Stimulated activated CD4-positive, alpha-beta T cell treated with anti-CD3 and anti-CD28 coated beads, Interleukin-4, amount 100 ng/mL, for 4 hours (primary cell): ENCODE measurements at places on chromosomes 2 and 18.

DNA sequence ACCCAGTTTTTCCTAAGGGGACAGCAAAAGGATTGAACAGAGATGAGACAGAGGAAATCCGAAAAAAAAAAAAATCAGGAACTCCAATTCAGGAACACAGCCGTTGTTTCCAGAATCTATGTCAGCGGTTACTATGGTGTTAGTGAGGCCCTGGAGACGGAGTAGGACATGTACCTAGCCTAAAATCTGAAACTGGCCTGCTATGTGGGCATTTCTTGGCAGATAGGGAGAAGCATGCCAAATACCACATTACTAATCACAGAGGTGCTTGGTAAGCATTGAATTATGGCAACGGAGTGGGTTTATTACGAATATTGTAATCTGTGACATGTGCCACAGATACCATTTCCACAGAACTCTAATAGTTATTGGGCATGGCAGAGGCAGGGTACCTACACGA, 530.6 kb downstream of the CCDC85A start:
- no peak for DNase-seq

DNA sequence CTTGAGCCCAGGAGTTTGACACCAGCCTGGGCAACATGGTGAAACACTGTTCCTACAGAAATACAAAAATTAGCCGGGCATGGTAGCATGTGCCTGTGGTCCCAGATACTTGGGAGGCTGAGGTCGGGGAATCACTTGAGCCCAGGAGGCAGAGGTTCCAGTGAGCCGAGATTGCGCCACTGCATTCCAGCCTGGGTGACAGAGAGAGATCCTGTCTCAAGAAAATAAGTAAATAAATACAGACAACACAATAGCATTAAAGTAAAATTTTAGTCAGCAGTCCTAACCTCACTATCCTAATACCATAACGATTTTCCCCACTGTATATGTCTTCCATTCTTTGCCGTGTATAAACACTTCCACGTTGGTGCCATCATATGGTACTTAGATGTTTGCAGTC, 83.0 kb upstream of the MBOAT2 start:
- DNase-seq: no peak

DNA sequence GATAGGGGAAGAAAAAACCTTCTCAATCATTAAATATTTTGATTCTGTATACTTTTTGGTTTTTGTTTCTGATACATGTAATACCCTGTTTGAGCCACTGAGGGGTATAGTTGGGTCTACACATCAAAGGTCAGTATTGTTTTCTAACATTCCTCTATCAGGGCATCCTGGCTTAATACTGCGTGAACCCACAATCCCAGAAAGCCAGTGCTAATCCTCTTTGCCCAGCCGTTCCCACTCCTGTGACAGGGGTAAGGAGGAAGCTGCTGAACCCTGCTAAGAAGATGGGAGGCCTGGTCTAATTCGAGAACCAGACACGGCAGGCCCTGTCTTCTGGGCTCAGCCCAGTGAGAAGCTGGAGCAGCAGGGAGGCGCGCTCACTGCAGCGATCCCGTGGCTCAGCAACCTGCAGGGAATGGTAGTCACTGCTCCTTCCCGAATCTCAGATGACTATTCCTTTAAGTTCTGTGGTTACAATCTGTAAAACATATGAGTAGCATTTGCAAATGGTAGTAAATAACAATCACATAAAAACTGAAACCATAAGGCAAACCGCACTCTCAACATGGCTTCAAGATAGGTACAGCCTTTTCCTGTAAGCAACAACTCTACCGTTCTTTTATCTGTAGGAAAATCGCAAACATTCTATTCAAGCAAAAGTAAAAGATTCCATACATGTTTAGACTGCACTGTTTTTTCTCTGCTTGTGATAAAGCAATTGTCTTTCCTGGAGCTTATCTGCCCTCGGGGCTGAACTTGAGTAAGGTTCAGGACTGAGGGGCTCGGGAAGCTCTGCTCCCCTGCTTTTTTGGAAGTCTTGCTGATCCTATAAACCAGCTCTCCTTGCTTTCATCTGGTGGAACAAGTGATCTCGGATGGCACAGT, 87.0 kb downstream of the EPB41L3 start:
- DNase-seq: no peak

- no peak for DNase-seq
Observed at GRCh38 chr18:39299152-39299551, 1733.6 kb upstream of the CELF4 start.

GRCh38 chr2:85723707-85724360, 29.7 kb downstream of the GNLY start:
- no peak for DNase-seq

GRCh38 chr2:205898744-205899143, 187.2 kb downstream of the INO80D start:
- DNase-seq: no peak

- DNase-seq: no peak
Observed at GRCh38 chr2:127047054-127047453, 59.9 kb downstream of the BIN1 start.

DNA sequence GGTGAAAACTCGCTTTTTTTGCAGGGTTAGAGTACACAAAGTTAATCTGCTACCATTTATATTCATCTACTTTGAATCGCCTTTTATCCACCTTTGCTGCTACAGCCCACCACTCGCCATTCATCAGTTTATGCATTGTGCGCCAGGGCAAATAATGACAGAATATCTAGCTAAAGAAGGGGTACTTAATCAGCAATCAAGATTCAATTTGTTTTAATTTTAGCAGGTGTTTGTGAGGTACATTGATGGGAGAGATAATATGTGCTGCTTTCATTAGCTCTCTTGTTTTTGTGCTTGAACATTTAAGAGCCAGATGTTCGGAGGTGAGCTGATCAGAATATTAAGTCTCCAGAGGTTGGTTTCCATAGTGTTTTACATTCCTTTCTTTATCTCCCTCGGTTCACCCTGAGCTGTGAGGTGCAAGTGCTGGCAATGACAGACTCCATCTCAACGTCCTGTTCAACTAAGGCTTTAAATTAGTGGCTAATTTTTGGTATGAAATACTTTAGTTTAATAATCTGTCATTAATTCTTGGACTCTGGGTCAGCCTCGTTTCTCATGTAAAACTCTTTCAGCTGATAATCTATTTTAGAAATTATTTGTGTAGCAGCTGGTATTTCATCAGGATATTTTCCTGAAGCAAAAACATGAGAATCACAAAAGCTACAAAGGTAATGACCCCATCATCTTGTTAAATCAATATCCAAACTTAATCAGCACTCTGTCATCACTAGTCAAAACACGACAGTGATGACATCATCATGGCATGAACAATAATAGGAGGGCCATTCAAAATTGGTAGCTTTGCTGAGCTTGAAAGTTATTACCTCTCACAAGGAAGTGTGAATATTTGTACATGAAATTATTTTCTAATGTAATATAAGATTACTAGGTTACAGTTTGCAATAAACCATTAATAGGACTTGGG, 479.9 kb upstream of the FANCL start:
- no peak for DNase-seq

GRCh38 chr18:58349650-58350049, 279.2 kb downstream of the ALPK2 start:
- no peak for DNase-seq

DNA sequence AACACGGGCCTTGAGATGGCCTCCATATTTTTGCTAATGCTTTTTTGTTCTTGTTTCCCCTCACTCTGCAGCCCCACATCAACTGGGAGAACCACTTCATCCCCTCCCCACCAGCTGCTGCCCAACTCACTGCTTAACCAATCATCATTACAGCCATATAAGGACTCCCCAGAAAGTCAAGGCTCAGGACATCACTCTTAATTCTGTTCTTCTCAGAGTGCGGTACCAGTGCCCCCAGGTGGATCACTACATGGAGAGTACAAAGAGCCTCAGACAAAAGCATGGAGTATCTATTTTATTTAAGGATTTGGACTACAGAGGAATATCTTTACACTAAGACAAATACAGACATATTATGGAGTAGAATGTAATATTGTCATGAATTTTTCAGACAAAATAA, 340.6 kb downstream of the PAX3 start:
- DNase-seq: no peak

GRCh38 chr2:107197594-107198294, 311.8 kb upstream of the ST6GAL2 start:
- no peak for DNase-seq

GRCh38 chr18:59986139-59986538, 86.3 kb downstream of the PMAIP1 start:
- DNase-seq: no peak

DNA sequence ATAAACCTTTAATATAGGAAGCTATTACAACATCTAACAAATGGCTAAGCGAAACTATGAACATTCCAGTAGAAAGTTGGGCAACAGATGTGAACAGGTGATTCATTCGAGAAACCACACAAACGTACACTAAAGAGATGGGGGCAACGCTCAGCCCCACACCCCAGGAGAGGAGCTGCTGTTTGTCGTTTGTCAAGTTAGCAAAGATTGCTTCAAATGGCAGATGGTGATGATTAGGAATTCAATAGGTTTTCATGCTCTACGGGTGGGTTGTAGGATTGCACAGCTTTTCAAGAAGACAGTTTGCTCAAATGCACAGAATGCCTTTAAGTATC, 154.7 kb upstream of the HDAC4 start:
- no peak for DNase-seq

DNA sequence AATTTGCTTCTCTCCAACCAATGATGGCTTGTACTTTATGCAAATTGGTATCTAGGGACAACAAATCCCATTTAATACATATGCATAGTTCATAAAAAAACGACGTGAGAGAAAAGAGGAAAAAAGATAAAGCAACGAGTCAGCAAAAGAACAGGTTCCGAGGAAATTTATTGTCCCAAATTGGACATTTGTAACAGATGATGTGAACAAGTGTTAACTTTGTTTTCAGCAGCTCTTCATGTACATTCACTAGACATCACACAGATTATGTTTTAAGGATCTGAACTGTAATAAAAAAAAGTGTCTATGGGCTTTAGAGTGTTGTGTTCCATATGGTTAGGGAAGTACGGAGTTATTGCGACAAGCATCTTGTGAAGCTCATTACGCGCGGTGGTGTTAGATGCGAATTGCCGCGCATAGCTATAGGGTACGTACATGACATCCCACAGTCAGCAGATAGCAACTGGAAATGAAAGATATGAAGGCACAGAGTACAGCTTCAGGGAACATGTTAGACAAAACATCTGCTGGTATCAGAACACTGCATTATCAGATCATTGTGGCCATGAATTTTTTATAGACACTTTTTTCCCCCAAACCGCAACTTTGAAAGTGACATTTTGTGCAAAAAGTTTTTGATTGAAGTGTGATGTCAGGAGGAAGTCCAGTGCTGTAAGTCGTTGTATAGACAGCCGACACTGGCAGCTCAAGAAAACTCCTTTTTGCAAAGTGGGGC, 1073.1 kb upstream of the FANCL start:
- no peak for DNase-seq

DNA sequence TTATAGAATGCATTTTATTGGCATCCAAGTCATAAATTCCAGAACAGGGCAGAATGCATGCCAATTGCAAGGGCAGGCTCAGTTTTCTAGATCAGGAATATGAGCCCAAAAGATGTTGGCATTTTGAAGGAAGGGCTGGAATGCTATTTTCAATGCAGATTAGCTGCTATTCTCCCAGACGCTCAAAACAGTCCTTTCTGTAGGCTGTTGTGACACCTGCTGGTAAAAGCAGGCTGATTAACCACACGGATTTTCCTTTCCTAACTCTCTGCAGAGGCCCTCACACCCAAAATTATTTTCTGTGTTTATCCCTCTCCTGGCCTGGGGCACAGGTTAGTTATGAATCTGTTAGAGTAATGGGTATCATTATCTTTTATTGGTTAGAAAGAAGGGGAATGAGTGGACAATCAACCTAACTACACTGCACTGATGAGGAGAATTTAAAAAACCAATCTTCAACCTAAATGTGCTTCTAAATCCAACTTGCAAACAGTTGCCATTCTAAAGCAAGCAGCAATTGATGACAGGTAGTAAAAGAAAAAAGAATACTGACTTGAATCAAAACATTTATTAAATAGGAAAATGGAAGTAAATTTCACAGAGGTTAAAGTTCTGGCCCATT, 94.0 kb downstream of the PLA2R1 start:
- no peak for DNase-seq

- DNase-seq: no peak
Observed at GRCh38 chr2:7190587-7191324, 273.5 kb downstream of the RNF144A start.

GRCh38 chr2:120403676-120404075, 57.7 kb downstream of the INHBB start:
- no peak for DNase-seq

GRCh38 chr18:3323900-3324299, 62.0 kb downstream of the MYL12B start:
- DNase-seq: no peak
